ENCODE measurements at places on chromosomes 7 and 10.

DNA sequence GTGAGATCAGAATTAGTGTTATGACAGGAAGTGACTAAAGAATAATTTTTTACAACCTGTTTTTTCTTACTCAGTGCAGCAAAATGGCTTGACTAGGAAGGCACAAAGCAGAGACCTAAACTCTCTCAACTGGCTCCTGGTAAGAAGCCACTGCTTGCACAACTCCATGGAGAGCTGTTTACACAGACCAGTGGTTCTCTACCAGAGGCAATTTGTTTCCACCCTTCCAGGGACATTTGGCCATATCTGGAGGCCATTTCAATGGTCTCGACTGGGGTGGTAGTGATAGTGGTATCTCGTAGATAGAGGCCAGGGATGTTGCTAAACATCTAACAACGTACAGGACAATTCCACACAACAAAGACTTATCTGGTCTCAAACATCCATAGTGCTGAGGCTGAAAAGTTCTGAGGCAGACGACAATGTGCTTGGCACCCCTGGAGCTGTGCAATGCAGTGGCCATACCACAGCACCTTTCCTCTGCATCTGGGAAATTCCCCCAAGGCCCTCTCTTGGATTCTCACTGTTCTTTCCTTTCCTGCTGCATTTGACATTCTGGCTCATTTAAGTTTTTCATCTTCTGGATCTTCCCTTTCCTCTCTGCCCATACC, 105.4 kb upstream of the LAMB4 start:
- H3K36me3 ChIP-seq = no peaks in the 10 kb centered on the region
- no peaks in the 10 kb centered on the region for H3K27me3 ChIP-seq
- peak overlapping the region; percentile 28 for H3K27ac ChIP-seq
- DNase-seq = peak; percentile 80
- H3K4me1 ChIP-seq = peaks cover 41% of the 10 kb centered on the region

DNA sequence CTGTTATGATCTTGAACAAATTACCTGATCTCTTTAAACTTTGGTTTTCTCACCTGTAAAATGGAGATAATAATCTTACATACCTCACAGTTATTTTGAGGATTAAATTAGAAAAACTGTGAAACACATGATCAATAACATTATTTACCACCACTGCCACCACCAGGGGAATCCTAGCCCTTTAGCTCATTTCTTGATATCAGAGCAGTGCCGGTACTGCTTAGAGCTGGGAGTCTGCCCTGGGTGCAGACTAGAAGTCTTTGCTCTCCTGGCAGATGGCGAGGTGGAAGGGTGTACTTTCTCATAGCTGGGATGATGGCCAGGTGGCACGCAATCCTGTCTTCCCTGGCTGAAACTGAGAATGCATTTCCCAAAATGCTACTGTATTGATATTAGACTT, 12.7 kb upstream of the EFCAB10 start:
- H3K36me3 ChIP-seq = no peaks in the 10 kb centered on the region
- H3K4me1 ChIP-seq = no peaks in the 10 kb centered on the region
- no peak overlapping the region for H3K4me3 ChIP-seq
- peak; percentile 57 for DNase-seq

DNA sequence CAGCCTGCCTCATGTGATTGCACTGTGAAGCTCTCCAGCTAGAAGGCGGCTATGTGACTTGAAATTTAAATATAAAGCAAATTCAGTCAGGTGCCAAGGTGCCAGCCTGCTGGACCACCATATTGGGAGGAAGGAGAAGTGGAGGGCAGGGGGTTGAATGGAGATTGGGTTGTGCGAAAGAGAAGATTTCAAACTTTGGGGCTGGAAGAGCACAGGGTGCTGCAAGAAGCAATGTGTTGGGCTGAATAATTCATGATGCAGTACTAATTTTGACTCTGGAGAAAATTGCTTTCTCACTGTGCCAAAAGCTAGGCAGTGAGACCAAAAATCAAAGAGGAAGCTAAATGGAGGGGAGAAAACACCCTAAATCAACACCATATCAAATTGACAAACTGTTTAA, 335.3 kb downstream of the NRG3 start:
- H3K36me3 ChIP-seq = no peaks in the 10 kb centered on the region
- no peak overlapping the region for H3K27ac ChIP-seq
- H3K4me1 ChIP-seq = peaks cover 4% of the 10 kb centered on the region
- no peak overlapping the region for H3K4me3 ChIP-seq

DNA sequence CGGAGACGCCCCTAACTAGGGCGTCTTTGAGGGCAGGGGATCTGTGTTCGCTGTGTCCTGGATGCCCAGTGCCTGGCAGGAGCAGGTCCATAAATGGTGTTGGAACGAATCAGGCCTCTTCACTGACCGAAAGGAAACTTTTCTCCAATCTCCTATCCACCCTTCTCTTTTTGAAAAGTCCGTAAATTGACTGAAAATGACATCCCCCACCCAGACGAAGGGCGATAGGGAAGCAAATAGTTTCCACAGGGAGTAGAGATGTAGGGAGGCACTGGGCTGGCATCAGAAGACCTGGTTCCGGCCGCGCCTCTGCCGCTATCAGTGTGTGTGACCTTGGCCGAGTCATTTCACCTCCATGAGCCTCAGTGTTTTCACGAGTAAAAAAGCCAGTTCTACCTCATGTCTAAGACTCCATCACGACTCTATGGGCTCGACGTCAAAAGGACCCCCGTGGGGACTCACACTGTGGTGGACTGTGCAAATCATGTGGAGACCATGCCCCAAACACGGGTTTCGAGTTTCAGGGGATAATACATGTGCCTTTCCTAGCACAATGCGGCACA, 497 bp upstream of the RAB11FIP2 start:
- DNase-seq = no peak
- H3K27me3 ChIP-seq = no peaks in the 10 kb centered on the region
- peak overlapping the region; percentile 87 for H3K4me3 ChIP-seq
- H3K4me1 ChIP-seq = peaks cover 9% of the 10 kb centered on the region
- H3K36me3 ChIP-seq = no peaks in the 10 kb centered on the region

DNA sequence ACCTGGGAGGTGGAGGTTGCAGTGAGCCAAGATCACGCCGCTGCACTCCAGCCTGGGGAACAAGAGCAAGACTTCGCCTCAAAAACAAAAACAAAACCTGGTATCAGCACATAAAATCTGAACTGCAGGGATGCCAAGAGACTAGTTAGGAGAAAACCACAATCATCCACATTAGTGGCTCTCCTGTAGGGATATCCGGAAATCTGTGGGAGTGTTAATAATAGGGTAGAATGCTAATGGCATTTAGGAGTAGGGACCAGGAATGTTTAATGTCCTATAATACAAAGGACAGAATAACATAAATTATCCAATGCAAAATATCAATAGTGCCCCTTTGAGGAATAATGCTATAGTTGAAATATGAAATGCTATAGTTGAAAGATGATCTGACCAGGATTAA, 24.3 kb downstream of the KIF5B start:
- no peak for DNase-seq
- no peak overlapping the region for H3K4me3 ChIP-seq
- no peak overlapping the region for H3K27ac ChIP-seq
- no peaks in the 10 kb centered on the region for H3K4me1 ChIP-seq

- H3K27ac ChIP-seq = no peak overlapping the region
- no peaks in the 10 kb centered on the region for H3K4me1 ChIP-seq
- no peak overlapping the region for H3K4me3 ChIP-seq
- no peaks in the 10 kb centered on the region for H3K27me3 ChIP-seq
These were observed 372.5 kb downstream of the SDK1 start for GRCh38 chr7:3673524-3673923.

- no peak overlapping the region for H3K27ac ChIP-seq
- no peak for DNase-seq
- no peak overlapping the region for H3K4me3 ChIP-seq
- no peaks in the 10 kb centered on the region for H3K4me1 ChIP-seq
These were observed 154.7 kb downstream of the PON1 start for GRCh38 chr7:95169678-95170077.

DNA sequence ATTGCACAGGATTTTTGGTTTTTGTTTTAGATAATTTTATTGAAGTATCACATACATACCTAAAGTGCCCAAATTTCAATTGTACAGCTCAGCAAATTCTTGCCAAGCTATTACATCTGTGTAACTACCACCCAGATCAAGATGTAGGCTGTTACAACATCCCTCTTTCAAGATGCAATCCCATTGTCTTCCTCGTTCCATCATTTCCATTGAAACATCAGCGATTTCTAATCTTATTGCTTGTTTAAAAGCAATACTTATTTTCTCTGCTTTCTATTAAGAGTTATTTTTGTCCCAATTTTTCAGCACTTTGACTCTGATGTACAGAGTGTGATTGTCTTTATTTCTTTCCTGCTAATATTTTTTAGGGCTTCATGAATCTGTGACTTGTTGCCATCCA, 372.8 kb upstream of the SHH start:
- H3K36me3 ChIP-seq = no peaks in the 10 kb centered on the region
- no peak overlapping the region for H3K27ac ChIP-seq
- H3K4me3 ChIP-seq = no peak overlapping the region
- DNase-seq = no peak

DNA sequence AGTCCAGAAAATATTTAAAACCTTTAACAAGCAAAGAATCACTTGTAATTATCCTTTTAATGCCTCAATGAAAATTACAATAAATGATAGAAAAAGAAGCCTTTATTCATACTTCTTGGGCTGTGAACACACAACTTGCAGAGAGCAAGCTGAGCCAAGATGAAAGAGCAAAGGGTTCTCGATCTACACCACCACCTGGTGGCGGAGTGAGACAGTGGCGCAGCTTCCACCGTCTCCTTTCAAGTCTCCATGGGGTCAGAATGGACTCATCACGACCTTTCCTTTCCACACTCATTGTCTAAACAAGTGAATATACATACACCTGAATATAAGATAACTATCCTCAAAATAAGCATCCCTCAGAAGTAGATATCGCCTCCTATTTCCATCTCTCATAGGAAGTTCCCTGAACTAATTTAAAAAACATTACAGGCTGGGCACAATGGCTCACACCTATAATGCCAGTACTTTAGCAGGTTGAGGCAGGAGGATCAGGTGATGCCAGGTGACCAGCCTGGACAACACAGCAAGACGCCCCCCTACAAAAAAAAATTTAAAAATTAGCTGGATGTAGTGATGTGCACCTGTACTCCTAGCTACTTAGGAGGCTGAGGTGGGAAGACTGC, 40.7 kb downstream of the ATE1 start:
- H3K27me3 ChIP-seq = no peaks in the 10 kb centered on the region
- peak; percentile 90 for DNase-seq
- no peak overlapping the region for H3K27ac ChIP-seq
- H3K4me1 ChIP-seq = no peaks in the 10 kb centered on the region

- no peaks in the 10 kb centered on the region for H3K4me1 ChIP-seq
- no peak for DNase-seq
- H3K36me3 ChIP-seq = no peaks in the 10 kb centered on the region
- H3K4me3 ChIP-seq = no peak overlapping the region
These were observed 39.9 kb upstream of the PIP4K2A start for GRCh38 chr10:22754296-22754695.

- H3K4me3 ChIP-seq = no peak overlapping the region
- no peaks in the 10 kb centered on the region for H3K4me1 ChIP-seq
- H3K36me3 ChIP-seq = peaks cover 25% of the 10 kb centered on the region
- peak; percentile 72 for DNase-seq
- peaks cover 4% of the 10 kb centered on the region for H3K27me3 ChIP-seq
These were observed 6.4 kb downstream of the NFKB2 start for GRCh38 chr10:102401735-102402511.

GRCh38 chr7:123961771-123962170, 36.7 kb downstream of the SPAM1 start:
- no peaks in the 10 kb centered on the region for H3K36me3 ChIP-seq
- DNase-seq = no peak
- H3K27me3 ChIP-seq = no peaks in the 10 kb centered on the region

- peak; percentile 91 for DNase-seq
- no peaks in the 10 kb centered on the region for H3K27me3 ChIP-seq
- H3K4me1 ChIP-seq = no peaks in the 10 kb centered on the region
- H3K36me3 ChIP-seq = no peaks in the 10 kb centered on the region
- H3K27ac ChIP-seq = peak overlapping the region; percentile 99
- peak overlapping the region; percentile 95 for H3K4me3 ChIP-seq
These were observed 672 bp downstream of the LCOR start for GRCh38 chr10:96832721-96833219.

DNA sequence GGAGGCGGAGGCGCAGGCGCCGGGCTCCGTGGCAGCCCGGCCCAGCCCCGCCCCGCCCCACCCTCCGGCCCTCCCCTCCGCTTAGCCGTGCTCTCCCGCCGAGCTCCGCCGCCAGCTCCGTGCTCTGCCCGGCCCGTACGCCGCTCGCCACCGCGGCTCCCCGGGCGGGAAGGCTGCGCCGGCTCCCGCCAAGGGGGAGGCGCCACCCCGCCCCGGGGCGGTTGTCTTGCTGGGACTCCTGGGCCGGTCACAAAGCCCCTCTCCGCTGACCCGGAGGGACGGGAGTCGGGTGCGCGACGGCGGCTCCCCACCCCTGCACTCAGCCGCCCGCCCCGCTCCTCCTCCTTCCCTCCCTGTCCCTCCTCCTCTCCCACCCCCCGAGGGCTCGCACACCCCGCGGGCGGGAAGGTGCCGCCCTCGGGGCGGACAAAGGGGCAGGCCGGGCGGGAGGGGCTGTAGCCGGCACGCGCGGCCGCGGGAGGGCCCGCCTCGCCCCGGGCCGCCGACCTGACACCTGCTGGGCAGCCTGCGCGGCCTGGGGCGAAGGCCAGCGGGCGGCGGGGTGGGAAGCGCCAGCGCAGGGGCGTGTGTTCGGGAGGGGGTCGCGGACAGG, 11.5 kb upstream of the SP8 start:
- H3K27me3 ChIP-seq = peaks cover 67% of the 10 kb centered on the region
- DNase-seq = peak; percentile 89
- no peak overlapping the region for H3K27ac ChIP-seq
- no peaks in the 10 kb centered on the region for H3K4me1 ChIP-seq
